ENCODE measurements at places on chromosomes 7 and 10. TPM values are rescaled to one million over a fixed set of nuclear protein-coding genes. Genes with fewer than 3 reads are reported as not detected.

- H3K36me3 ChIP-seq, result no peaks in the 10 kb centered on the region
- DNase-seq, result no peak
- H3K4me1 ChIP-seq, result no peaks in the 10 kb centered on the region
- H3K4me3 ChIP-seq, result no peak overlapping the region
- H3K27ac ChIP-seq, result no peak overlapping the region
These were observed 71.8 kb upstream of the VWDE start for GRCh38 chr7:12475362-12476063.

SRGN gene
- total RNA-seq, result 57.8 TPM

- no peak for DNase-seq
- H3K4me1 ChIP-seq, result no peaks in the 10 kb centered on the region
- no peak overlapping the region for H3K27ac ChIP-seq
- no peaks in the 10 kb centered on the region for H3K36me3 ChIP-seq
These were observed 104.3 kb downstream of the KIAA1217 start for GRCh38 chr10:24313283-24313682.

SCART1 gene
- 1.6 TPM for total RNA-seq
